Psoas muscle (tissue), 8 donors: ENCODE measurements at places on chromosomes 5 and 9. TPM values are rescaled to one million over a fixed set of nuclear protein-coding genes. Genes with fewer than 3 reads are reported as not detected.

DNA sequence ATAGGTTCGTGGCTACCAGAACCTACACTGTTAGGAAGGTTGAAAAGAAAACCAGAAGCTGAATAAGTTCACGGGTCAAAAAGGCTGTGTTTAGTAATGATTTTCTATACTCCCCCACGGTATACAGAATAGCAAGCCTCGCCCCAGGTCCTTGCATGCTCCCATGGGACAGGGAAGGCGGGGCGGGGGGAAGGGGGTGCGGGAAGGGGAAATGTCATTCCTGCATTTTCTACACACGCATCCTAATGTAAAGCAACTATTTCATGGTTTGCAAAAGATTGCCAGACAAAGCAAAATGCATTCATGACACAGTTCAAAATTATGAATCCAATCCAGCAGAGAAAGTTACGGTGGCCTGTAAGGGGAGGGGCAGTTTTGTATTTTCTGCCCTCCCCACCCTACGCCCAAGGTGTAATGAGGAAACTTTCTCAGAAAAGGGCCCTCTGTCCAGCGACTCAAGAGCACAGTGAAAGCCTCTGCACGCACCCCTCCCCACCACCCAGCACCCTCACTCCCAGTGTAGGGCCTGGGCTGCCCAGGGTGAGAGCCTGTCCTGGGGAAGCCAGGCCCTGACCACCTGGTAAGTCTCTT, 105.2 kb downstream of the ROR2 start:
- DNase-seq, result no peak

GRCh38 chr5:76547242-76547890, 75.8 kb downstream of the F2RL2 start:
- DNase-seq, result no peak

The OXCT1 gene
- polyA plus RNA-seq, result 7.1 TPM

DNA sequence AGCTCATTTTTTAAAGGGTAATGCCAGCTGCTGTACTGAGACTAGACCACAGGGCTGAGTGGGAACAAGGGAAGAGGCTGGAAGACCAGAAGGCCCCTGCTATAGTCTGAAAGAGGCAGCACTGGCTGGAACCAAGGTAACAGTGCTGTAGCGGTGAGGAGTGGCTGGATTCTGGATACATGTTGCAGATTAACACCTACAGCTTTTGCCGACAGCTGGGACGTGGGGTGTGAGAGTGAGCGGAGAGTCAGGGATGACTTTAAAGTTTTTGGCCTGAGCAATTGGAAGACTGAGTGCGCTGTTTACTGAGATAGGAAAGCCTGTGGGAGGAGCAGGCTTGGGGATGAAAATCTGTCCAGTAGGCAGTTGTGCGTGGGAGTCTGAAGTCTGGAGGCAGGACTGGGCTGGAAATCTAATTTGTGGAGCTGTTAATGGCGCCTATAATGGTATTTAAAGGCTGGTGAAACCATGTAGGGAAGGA, 26.5 kb downstream of the AQP7 start:
- DNase-seq, result no peak

DNA sequence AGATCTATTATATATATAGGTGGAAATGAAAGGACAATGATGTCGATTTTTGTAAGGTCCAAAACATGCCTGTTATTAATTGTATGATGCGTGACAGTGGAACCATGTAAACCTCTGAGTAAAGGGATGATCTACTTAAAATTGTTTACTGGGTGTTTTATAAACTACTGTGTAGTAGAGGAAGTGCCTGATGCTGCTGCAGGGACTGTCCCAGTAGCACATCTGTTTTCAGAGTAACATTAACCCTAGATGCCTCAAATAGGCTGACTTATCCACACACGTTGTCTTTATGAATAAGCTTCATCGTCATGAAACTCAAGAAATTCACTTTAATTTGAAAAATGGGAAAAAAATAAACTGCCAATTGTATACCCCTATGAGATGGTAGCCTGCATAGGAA, 1.7 kb downstream of the CAMK4 start:
- DNase-seq, result no peak

GRCh38 chr5:178466342-178466741, 123.9 kb downstream of the COL23A1 start:
- no peak for DNase-seq

DNA sequence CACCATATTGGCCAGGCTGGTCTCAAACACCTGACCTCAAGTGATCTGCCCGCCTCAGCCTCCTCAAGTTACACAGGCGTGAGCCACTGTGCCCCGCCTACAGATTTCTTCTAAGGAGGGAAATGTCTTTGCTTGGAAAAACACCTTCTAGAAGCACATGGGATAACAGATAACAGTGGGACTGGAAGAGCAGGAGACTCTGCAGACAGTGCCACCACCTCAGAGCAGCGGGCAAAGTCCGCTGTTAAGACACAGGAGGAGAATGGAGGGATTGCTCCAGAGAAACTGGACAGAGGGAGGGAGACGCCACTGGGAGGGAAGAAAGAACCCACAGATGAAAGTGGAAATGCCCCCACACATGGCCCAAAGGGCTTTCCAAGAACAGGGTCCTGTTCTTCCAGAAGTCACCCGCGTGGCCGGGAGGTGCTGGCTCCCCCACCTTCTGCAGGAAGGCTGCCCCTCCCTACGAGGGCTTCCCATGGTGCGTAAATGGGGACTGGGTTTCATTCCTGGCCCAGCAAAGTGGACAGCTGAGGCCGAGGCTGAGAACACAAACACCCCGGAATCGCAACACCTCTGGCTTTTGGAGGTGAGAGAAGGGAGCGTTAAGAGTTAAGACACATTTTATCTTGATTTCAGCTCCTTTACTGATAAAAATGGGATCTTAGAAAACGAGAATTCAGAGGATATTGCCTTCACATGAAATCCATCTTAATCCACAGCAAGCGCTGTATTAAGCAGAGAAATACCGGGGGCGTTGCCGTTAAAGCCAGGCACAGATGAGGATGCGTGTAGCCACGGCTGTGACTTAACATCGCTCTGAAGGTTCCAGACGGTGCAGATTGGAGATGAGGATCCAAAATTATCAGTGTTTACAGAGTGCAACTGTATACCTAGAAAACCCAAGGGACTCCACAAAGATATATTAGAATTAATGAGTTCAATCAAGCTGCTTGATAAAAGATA, 11.2 kb downstream of the ADAMTS2 start:
- no peak for DNase-seq

The SUSD3 gene
- 0.65 TPM for polyA plus RNA-seq
